CD8-positive, alpha-beta memory T cell (primary cell): ENCODE measurements at places on chromosomes 7 and 10.

DNA sequence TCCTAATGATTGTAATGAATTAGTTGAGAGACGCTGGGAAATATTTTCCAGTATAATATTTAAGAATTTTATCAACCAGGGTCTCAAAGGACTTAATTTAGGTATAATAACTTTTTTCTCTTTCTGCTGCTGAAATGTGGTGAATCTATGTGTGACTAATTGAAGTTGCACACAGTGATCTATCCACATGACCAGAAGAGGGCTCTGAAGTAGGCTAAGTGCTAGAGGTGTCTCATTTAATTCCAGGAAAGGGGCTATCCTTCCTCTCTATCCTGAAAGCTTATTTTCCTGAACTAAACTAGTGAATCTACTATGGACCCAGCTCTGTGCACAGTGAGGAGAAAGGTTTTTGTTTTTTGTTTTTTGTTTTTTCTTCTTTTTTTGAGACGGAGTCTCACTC, 294.4 kb upstream of the MYO3A start:
- DNase-seq, result no peak

- DNase-seq, result no peak
Measured at GRCh38 chr7:134907639-134908038, 78.7 kb upstream of the AGBL3 start.

DNA sequence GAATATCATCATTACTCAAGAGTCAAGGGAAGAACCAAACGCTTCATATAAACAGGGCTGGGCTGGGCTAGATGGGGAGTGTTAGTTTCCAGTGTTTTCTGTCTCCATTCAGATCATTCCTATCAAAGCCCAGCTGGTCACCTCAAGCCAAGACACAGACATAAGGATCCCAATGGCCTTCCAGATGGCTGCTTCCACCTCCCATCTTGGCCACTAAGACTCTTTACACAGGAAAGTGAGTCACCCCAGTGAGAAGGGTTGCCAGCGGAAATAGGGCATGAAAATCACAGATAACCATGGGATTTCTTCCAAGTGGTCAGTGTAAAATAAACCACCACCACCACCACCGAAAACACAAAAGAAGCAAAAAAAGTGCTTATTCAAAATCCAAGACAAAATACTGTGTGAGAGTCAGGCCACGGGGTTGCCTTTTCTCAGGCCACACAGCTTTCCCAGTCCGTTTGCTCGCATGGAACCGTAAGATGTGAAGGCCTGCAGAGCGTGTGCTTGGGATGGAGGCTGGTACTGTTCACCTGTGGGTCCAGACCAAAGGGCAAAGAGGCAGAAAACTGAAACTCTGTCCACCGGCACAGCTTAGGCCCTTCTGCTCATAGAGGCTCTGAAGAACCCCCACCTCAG, 5.6 kb downstream of the PRSS2 start:
- DNase-seq, result no peak

- DNase-seq, result no peak
Measured at GRCh38 chr10:119365773-119366599, 158.6 kb downstream of the GRK5 start.

DNA sequence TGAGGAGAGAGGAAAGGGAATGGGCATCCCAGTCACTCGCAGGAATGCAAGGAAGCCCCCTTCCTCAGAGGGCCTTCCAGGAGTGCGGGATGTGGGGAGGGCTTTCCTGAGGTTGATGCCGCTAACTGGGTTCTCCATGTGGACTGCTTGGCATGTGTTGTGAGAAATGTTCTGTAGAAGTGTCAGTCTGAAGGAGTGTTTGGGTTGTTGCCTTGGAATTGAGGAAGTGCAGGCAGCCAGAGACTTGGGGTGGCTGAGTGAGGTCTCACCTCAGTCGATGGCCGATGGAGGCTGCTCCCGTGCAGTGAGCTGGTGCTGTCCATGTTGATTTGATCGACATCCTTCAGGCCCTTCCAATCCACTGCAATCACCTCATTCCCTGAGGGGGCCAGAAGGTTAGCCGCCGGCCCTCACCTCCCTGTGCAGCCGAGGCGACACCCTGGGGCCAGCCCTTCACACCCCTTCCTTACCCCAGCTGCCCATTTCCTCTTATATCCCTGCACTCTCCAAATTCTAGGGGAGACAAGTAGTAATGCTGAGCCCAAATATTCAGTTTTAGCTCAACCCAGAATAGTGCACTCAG, 2.7 kb downstream of the FAM131B start:
- DNase-seq, result no peak

DNA sequence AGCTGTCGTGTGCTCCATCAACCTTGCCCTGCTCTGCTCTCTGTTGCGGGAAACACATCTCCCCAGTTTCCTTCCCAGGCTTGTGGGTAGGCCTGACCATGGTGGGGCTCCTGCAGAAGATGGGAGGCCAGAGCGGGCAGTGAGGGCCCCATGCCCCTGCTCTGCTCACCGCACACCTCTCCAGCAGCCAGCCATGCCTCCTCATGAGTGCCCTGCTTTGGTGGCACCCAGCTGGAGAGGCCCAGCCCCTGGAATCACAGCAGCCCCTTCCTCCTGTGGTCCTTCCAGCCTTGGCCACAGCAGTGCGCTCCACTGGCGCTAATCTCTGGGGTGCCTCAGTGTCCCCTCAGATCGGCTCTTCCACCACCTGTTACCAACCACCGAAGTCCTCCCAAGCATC, 4.2 kb upstream of the OPN4 start:
- DNase-seq, result no peak

DNA sequence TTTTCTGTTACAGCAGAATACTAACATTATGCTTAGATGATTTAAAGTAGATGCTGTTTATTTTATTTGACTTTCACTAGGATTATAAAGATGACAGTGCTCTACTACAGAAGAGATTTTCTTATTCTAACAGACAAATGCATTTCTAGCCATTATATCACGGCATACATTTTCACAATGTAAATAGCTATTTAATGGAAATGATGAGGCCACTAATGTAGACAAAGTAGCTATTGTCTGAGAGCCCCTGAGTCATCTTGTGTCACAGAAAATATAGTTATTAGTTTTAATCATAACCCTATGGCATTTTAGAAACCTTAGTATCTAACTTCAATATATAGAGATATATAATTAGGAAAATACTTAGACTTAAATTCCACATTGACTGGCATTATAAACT, 158.0 kb upstream of the AHR start:
- DNase-seq, result no peak

GRCh38 chr7:4238861-4239260, 443.2 kb upstream of the FOXK1 start:
- DNase-seq, result no peak

GRCh38 chr10:126730856-126731609, 60.5 kb upstream of the C10orf90 start:
- DNase-seq, result no peak

- DNase-seq, result no peak
Measured at GRCh38 chr10:103929381-103929921, 11.5 kb upstream of the STN1 start.

DNA sequence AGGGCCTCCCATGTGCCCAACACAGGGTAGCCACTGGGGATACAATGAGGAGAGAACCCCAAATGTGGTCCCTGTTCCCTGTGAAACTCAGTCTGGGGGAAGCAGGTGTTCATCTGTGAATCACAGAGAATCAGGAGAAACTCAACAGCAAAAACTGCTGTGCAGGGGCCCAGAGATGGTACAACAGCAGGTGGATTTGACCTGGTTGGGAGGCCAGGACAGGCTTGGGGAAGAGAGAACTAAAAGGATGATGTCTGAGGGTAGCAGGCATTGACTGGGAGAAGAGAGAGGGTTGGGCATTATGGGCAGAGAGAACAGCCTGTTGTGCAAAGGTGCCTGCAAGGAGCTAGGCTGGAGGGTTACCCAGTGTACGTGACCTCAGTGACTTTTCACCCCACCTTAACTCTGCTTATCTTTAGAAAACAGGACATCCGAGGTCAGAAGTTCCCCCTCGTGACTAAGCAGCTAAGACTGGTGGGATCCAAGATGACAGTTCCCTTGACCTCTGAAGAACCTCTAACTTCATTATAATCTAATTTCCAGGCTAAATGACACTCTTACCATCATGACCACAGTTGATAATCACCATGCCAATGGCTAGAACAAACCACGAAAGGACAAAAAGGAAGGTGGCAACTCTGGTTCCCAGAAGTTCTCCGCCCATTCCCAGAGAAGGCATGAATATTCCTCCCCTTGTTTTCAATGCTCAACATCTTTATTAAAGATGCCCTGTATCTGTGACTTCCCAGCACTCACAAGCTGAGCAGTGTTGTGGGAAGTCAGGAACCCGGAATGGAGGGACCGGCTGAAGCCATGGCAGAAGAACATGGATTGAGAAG, 5.1 kb upstream of the ADAMTS14 start:
- no peak for DNase-seq

DNA sequence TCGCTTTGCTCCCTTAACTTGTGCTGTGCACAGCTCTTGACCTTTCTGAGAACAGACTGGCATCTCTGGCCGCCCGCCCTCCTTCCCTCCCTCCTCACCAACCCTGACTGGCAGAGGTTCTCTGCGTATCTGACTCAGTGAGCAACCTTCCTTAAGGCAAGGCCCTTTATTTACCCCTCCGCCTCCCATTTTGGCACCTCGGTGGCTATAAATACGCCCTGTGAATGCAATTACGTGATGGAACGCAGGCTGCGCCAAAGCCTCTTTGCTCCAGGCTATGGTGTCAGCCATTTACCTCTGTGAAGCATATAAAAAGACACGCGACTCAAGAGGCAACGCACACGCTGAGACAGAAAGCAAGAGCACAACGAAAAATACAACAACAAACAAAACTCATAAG, 764.3 kb downstream of the SUGCT start:
- no peak for DNase-seq

DNA sequence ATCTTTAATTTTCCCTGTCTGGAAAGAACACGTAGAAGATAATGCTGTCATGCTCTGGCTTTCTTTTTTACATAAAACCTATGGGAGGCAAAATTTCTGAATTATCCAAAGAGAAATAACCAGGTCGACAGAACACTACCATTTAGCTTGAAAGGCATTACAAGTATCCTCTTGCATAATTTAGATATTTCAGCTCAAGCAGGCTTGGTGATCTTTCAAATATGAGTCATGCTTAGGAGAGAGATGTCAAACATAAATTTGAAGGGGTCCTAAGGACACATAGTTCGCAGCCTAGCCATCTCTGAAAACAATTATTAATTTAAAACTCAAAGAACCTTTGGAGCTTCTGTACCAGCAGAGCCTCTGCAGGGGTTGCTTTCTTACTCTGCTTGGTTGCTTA, 100.9 kb downstream of the FAS start:
- DNase-seq, result no peak

GRCh38 chr10:31549896-31550295, 230.9 kb downstream of the ZEB1 start:
- no peak for DNase-seq

DNA sequence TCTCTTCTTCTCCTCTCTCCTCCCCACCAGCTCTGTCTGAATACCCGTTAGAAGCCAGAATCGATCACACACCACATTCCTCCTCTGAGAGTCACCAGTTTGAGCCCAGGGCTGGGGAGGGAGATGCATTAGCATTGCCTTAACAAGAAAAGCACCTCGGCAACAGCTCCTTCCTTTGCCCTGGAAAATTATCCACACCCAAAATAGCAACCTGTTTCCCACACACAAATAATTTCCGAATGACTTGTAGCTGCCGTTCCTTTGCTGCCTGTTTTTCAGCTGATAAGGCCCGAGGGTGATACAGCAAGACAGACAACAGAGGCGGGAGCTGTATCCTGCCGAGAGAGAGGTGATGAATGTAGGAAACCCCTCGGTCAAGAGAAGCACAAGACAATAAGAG, 91.3 kb downstream of the CPXM2 start:
- DNase-seq, result no peak

DNA sequence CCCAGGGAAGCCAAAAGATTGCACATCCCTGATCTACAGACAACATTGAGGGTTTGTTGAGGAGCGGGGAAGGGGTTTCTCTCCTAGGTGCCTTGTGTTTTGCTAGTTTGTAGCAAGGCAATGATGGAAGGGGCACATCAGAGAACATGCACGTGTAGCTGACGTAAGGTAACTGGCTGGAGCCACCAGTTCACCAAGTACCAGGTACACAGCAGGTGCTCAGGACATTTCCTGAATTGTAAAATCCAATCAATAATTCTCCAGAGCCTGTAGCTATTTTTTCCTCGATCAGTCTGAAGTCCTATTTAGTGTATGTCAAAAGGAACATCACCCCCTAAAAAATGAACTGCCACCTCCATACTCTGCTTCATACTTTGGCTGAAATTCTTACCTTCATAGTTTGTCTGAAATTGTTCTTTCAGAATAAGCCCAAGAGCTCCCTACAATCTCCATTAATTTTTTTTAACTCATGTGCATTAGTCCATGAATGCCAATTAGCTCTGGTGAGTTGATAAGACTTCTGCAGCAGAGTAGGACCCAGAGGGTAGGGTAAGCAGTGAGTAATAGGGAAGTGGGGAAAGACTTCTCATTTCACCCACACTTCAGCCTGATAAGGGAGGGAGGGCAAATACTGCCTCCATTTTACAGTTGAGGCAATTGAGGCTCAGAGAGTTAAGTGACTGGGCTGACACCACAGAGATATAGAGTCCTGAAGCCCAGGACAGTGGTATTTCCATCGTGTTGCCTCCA, 36.0 kb upstream of the SLC26A3 start:
- DNase-seq, result no peak

- DNase-seq, result no peak
Measured at GRCh38 chr7:81273601-81274397, 354.9 kb upstream of the SEMA3C start.

DNA sequence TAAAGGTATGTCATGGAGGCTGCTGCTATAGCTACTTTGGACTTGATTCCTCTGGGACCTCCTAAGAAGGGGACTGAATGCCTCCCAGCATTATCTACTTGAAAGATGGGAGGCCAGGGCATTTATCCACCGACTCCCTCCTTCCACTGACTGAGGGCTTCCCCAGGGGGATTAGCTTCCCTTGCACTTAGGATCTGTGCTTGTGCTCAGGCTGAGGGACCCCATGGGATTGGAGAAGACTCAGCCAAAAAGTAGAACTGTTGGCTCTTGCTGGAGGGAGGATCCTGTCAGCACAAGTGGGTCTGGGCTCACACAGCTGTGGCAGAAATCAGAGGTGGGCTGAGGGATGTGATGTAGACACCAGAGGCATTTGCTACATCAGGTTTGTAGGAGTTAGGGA, 81.5 kb upstream of the SYPL1 start:
- DNase-seq, result no peak

DNA sequence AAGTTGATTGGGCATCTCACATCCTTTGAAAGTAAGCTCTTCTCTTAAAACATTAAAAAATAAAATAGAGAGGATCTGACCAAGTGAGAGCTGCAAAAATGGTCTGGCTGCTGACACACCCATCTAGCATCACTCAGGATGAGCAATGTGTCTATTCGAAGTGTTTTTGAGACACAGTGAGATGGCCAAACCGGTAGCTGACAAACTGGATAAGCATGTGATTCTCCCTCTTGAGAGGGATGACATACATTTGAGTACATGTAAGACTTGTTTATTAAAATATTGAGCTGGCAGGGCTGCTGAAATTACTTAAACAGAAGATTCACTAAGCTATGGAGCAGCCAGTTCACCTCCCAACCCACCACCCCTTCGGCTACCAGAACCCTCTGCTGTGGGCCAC, 333.9 kb downstream of the ADRA2A start:
- DNase-seq, result no peak

DNA sequence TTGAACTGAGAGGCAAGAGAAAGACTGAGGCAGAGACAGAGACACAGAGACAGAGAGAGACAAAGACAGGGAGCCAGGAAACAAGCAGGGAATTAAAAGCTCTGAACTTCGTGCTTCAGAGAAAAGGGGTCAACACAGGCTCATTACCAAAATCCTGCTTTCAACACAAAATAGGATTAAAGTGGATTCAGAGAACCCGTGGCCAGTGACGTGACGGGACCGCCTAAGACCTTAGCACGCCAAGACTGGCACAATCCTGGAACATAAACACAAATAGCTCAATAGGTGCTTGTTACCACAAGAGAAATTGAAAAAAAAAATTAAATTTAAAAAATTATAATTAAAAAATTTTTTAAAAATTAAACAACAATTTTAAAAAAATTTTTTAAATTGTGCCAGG, 21.5 kb downstream of the ASB13 start:
- DNase-seq, result no peak
